Skin of body (tissue), 3 donors: ENCODE measurements at places on chromosomes 12 and 14.

DNA sequence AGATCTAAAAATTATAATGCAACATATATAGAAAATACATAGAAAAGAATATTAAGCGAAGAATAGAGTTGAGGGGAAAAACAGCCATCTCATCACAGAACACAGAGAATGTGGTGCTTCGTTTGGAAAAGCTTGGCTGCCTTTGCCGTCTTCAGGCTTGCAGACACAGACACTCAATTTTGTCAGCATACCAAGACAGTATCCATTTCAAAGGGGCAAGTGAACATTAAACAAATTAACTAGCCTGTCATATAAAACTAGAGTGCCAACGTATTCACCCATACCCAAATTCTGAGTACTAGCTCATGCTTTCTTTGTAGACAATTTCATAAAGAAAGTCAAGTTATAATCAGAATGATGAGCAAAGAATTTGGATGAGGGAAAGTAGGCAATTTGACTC lies 40.5 kb downstream of the DMAC2L start:
- peak; percentile 30 for DNase-seq

GRCh38 chr12:32828552-32828951 lies 68.0 kb downstream of the PKP2 start:
- DNase-seq: no peak

DNA sequence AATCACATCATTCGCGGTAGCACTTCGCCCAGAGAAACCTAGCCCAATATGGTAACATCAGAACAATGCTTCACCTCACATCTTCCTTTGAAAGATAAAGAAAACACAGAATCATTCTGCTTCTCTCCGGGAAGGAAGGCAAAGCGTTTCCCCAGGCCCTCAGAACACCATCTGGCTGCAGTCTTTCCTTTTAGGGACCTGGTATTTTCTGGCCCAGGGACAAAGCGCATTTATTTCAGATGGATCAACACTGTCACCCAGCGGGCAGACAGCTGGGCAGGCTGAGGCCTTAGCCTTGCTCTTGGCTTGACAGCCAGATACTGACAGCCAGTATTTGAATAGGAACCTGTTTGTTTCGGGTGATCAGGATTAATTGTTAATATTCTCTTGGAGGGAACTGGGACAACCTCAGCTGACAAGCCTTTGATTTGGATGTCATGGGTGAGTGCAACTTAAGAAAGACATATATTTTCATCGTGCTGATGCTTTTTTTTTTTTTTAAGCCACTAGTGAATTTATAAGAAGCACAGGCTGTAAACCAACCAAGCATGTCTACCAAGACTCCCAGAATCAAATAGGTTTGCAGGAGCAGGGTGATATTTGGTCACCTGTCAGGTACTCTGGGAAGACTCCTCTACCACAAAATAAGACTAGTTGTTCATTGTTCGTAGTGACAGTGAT lies 118.9 kb downstream of the VEZT start:
- DNase-seq: peak; percentile 90

GRCh38 chr14:101707863-101708620 lies 53.5 kb upstream of the PPP2R5C start:
- DNase-seq: no peak

- DNase-seq: peak; percentile 11
Observed at GRCh38 chr12:99260456-99260996, 387.0 kb upstream of the GARIN6 start.

- peak; percentile 92 for DNase-seq
Observed at GRCh38 chr14:33307691-33308251, 369.1 kb downstream of the NPAS3 start.

DNA sequence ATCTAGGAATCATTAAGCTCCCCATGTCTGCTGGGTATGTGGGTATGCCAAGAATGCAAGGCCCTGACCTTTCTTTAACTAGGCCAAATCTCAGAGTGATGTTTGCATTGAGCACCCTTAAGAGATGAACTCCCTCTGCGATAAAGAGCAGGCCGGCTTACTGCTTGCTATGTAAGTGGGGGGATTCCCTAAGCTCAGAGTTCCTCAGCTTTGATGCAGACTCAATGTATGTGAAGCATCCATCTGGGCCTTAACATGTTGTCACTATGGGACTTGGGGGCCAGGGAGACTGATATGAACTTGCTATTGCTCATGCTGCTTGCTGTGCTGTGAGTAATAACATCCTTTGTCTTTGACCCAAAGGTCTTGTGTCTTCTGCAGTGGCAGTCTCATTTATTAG lies 149.7 kb downstream of the C12orf75 start:
- DNase-seq: no peak

- DNase-seq: no peak
Observed at GRCh38 chr12:126950266-126950665, 1316.7 kb upstream of the TMEM132C start.

DNA sequence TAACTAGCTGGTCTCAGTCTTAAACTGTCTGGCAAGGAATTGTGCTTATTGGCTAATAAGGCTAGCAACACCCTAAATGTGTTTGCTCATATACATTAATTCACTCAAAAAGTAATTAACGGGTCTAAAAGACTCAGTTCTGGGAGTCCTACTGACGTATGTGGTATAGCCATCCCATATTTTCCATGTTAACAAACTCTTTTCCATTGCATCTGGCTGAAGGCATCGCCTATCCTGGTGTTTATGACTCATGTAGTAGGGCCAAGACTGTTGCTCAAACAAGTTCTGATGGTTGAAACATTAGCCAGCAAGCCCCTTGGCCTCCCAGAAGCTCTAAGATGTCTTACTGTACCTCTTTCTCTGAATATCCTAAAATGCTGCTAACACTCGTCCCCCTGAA lies 98.5 kb downstream of the PHLDA1 start:
- peak; percentile 26 for DNase-seq

DNA sequence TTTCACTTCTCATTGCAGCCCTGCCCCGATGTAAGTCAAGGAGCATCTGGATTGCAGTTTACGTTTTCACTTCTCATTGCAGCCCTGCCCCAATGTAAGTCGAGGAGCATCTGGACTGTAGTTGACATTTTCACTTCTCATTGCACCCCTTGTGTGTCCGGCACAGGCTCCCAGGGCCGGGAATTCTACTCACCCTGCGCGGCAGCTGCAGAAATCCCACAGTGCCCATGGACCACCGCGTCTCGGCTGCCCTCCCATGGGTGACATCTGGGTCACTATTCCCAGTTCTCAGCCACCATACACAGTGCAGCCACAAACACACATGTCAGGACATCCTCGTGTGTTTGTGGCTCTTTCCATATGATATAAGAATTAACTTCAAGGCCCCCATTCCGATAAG lies 378.5 kb downstream of the ADGRD1 start:
- DNase-seq: no peak

- DNase-seq: no peak
Observed at GRCh38 chr14:83556065-83556464, 1973.9 kb upstream of the FLRT2 start.

GRCh38 chr12:20524113-20524512 lies 155.8 kb downstream of the PDE3A start:
- DNase-seq: no peak

DNA sequence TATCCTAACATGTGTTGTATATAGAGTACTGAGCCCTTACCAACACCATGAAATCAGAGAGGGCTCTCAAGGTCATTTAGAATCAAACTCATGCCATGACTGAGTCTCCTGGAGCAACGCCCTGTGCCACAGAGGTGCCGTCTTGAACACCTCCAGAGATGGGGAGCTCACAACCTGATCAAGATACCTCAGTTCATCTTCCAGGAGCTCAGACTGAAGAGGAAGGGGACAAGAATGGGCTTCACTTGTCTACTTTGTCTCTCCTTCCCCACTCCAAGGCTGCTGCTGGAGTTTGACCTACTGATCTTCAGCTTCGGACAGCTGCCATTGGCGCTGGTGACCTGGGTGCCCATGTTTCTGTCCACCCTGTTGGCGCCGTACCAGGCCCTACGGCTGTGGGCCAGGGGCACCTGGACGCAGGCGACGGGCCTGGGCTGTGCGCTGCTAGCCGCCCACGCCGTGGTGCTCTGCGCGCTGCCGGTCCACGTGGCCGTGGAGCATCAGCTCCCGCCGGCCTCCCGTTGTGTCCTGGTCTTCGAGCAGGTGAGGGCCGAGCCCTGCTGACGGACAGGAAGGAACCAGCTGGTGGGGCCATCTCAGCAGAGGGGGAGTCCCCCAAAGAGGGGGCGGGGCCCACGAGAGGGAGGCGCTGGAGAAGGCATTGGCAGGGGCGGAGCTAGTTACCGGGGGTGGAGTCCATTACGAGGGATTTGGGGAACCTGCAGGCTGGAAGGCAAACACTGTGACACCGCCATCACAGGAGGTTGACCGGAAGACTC lies 12.0 kb downstream of the SOAT2 start:
- DNase-seq: no peak

DNA sequence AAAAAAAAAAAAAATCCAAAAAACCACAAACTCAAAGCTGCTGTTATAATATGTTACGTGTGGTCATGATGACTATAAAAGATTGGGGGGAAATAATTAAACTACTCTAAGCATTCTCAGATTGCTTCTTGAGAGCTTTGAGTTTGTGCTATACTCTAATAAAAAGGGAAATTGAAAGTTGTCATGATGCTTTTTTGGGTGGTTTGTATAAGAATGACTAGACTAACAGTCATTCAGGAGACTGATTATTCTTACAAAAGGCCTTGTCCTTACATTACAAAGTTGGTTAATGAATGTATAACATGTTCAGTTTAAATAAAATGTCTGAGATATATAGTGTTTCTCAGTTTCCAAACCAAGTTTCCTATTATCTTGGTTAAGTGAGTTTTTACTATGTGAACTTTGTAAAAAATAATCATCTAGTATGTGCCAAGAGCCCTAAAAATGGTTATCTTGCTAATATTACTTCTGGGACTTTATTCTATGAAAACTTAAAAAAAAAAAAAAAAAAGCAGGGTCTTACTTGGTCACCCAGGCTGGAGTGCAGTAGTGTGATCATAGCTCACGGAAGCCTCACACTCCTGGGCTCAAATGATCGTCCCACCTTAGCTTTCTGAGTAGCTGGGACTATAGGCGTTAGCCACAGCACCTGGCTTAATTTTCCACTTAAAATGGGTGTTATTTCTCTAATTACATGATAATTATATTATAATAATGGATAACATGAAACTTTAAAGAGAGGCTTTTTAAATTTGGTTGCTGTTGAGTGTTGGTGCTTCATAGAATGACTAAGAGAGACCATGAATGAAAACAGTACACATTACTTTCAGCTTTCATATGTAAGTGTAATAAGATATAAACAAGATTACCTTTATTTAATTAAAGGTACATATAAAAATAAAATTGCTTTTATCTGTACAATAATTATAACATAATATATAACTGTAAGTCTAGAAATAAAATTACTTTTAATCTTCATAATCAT lies 459.6 kb upstream of the RGS6 start:
- DNase-seq: no peak

- no peak for DNase-seq
Observed at GRCh38 chr12:6392504-6392903, 8.5 kb downstream of the LTBR start.

- no peak for DNase-seq
Observed at GRCh38 chr12:24907464-24907863, 41.4 kb downstream of the BCAT1 start.

DNA sequence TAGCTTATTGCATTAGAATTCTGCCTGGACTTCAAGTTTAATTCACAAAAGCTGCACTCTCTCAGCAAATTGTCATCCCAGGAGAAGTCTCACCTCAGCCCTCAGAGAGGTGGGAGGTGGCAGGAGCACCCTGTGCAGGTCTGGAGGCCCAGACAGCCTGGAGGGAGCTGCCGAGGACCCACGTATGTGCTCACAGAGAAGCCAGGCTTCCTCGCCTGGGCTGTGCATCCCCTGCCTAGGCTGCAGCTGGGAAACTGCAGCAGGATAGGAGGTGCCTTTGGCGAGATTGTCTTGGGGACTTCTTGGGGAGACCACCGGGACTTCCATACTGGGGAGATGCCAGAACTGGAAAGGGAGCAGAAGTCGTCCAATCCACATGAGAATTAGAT lies 8.8 kb downstream of the CPNE6 start:
- no peak for DNase-seq

DNA sequence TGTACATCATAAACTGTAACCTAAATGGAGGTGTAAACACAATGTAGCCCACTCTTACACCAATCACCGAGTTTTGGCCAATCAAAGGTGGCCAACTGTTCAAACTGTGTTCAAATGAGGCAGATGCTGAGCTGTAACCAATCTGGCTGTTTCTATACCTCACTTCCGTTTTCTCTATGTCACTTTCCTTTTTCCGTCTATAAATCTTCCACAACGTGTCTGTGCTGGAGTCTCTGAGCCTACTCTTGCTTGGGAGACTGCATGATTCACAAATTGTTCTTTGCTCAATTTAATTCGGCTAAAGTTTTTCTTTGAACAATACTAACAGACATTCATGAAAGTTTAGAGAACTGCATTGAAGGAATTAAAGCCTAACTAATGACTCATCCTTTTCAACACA lies 547.1 kb upstream of the USP15 start:
- DNase-seq: no peak

DNA sequence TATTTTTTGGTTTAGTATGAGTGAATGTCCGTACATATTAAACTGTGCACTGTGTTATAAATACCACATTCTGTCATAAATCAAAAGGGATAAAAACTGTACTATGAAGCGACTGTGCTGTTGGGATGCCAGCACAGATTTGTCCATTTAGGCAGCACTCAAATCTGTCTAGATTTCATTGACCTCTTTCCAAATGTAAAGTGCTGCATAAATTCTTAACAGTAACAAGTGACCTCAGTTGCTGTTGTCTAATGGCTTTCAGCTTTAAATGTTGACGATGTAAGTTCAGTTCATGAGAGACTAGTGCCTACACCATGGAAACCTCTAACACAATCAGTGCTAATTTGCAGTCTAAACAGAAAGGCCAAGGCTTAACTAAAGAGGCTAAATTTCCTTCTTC lies 531.4 kb upstream of the LMO3 start:
- DNase-seq: no peak

- no peak for DNase-seq
Observed at GRCh38 chr12:54601841-54602240, 13.4 kb upstream of the PPP1R1A start.

GRCh38 chr14:95507701-95508103 lies 8.7 kb downstream of the SYNE3 start:
- DNase-seq: no peak

- no peak for DNase-seq
Observed at GRCh38 chr14:74547331-74547927, 53.9 kb downstream of the ISCA2 start.

DNA sequence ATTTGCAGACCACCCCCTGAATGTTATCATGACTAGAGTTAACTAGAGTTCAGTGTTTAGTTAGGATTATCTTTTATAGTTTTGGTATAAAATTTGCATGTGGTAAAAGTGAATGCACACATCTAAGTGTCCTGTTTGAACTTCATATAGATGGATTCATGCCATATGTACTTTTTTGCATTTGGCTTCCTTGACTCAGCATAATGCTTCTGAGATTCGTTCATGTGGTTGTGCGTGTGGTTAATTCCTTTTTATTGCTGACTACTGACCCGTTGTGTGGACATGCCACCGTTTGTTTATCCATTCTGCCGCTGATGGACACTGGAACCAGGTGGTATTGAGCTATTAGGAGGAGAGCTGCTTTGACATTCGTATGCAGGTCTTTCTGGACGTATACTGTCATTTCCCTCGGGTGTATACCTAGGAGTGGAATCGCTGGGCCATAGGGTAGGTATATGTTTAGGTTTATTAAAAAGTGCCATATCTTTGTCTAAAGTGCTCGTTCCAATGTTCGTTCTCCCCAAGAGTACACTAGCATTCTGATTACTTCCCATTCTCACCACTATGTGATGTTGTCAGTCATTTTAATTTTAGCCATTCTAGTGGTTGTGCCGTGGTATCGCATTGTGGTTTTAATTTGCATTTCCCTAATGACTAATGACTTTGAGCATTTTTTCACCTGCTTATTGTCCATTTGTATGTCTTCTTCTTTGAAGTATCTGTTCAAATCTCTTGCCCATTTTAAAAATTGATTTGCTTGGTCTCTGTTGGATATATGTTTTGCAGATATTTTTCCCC lies 37.7 kb downstream of the RIN3 start:
- DNase-seq: no peak
